Activated CD4-positive, alpha-beta T cell treated with anti-CD3 and anti-CD28 coated beads for 1 hour (primary cell): ENCODE measurements at places on chromosomes 5 and 9.

DNA sequence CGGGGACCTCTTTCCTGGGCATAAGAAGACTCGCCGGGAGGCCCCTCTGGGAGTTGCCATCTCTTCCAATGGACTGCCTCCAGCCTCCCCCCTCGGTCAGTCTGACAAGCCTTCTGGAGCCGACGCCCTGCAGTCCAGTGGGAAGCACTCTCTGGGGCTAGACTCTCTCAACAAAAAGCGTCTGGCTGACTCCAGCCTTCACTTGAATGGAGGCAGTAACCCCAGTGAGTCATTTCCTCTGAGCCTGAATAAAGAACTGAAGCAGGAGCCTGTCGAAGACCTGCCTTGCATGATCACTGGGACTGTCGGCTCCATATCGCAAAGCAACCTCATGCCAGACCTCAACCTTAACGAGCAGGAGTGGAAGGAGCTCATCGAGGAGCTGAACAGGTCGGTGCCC, 28.4 kb upstream of the LTC4S start:
- no peak for DNase-seq

DNA sequence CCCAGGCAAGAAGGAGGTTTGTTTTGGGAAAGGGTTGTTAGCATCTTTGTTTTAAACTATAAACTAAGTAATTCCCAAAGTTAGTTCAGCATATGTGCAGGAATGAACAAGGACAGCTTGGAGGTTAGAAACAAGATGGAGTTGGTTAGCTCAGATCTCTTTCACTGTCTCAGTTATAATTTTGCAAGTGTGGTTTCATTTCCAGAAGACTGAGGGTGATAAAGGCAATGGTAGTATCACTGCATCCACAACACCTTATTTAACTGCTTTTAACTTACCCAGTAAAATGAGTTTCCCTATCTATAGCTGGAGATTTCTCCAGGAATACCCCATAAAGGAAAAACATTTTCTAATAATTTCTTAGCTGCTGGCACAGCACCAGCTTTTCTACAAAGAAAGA, 152.7 kb downstream of the AOPEP start:
- no peak for DNase-seq

GRCh38 chr5:78293851-78294247, 649 bp downstream of the AP3B1 start:
- no peak for DNase-seq

DNA sequence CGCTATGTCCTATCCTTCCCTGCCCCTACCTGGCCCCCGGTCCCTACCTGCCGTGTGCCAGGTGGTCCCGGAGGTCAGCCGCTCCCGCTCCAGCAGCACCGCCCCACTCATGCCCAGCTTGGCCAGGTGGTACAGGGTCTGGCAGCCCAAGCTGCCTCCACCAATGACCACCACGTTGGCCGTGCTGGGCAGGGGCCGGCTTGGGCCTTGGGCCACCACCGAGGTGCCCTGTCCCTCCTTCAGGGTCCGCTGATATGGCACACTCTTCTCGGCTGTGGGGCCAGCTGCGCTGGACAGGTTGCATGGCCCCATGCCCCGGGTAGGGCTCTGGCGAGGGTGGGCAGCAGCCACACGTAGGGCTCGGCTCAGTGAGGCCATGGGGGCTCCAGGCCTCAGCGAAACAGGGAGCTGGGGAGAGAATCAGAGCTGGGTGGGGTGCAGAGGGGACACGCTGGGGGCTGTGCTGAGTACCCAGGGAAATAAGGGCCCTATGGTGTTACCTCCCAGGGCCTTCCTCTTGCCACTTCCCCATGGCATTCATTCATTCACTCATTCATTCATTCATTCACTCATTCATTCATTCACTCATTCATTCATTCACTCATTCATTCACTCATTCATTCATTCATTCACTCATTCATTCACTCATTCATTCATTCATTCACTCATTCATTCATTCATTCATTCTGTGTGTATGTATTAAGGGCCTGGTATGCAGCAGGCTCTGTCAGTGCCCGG, 4.2 kb downstream of the SARDH start:
- DNase-seq = no peak

DNA sequence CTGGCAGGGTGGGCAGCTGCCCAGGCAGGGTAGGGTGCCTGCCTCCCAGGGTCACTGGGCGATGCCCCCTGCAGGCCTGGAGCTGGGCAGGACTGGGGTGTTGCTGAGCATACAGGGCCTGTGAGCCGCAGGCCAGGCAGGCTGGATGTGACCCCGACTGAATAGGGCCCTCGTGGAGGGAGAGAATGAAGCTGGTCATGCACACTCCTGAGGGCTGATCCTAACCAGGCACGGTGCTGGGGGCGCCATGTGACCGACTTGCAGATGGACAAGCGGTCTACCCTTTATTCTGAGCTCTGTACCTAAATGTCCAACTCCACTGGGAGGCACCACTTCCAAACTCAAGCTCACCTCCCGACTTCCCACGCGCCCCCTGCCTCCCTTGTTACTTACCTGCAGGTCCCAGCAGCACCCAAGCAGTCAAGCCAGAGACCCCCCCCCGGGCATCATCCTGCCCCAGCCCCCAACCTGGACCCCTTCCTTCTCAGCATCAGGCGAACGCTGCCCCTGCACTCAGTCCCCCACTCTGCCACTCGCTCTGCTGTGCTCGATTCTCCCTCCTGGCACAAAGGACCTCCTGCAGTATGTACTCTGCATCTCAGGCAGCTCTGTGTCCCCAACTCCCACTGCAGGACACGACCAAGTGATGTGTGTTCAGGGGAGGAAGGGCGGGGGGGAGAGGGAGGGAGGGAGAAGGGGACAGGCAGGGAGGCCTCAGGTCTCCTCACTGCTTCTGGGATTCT, 76.8 kb upstream of the PHYKPL start:
- no peak for DNase-seq

DNA sequence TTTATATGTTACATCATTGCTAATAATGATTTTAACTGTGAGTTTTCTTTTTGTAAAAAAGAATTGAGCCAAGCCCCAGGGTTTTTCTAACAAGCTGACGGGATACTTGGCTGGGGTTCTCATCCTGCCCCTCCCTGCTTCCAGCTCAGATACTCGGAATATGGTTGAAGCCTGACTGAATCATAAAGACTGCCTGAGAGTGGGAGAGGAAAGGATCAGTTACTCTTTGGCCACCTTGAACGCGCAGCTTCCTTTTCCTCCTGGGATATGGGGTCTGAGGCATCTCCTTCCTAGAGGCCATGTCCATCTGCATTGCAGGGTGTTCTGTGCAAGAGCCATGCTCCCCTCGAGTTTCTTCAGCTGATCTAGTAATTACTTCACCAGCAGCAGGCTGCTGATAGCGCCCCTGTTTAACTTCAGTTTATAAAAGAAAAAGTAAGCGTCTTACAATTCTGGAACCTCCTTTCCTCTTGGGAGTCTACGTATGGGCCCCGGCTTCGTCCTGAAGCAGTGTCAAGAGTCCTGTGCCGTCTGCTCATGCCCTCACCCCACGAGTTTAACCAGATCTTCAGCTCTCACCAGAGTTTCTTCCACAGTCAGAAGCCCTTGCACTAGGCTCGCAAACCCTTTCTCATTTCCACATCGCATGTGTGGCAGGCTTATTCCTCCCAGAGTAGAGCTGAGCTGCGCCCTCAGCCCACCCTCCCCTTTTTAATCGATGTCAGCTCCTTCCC, 130.0 kb downstream of the MVB12B start:
- no peak for DNase-seq

DNA sequence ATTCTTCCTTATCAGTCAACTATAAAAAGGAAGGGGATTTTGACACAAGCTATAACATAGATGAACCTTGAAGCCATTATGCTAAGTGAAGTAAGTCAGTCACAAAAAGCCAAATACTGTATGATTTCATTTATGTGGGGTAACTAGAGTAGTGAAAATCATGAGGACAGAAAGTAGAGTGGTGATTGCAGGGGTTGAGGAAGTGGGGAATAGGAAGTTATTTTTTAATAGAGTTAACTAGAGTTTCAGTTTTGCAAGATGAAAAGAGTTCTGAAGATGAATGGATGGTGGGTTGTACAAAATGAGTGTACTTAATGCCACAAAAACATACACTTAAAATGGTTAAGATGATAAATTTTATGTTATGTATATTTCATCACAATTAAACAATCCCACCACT, 65.4 kb upstream of the FAM174A start:
- DNase-seq = no peak

GRCh38 chr5:118791926-118792734, 196.2 kb downstream of the DTWD2 start:
- DNase-seq = no peak

DNA sequence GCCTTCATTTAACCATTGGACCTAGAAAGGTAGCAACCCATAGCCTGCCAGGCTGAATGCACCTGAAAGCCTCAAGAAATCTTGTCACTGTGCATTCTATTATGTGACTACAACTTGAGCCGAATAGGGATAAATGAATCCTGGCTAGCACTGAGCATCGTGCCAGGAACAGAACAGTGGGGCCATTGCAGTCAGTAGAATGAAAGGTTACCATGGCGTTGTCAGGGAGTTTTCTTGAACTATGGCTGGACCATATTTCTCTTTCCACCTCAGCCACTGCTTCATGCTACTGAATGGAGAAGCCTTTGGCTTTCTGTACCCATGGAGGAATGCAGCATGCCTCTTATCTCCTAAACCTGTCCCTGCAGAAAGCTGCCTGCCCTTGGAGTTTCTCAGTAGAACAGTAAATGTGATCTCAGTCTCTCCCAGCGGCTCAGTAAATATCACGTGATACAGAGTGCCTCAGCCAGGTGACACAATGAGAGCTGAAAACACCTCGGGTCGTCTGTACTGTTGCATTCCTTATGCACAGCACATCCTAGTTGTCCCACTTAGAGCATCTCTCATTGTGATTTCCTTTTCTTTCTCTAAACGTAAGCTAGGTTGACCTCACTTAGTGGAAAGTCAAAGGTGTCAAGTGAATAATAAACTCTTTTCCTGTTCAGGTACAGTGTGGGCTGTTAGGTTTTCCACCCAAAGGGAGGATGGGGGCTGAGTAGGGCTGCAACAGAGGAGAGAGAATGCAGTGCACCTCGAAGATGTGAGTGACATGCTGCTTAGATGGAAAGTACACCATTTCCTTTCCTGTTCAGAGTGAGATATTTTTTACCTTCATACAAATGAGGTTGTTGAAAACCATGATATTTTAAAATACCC, 115.3 kb downstream of the MACIR start:
- no peak for DNase-seq

DNA sequence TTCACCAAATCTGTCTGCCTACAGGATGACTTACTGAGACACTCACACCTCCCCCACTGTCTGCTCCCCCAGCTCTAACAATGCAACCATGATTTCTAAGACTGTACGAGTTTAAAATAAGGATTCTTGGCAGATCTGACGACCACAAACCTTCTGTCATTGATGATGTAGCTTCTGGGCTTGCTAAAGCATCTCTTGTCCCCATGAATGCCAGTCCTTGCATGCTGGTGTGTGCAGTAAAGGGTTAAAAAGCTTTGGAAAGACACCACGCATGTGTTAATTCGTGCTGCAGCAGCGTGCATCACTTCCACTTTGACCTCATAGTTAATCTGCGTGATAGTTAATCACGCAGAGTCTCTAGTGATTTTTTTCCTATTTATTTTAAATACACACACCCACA, 411 bp upstream of the GABRG2 start:
- DNase-seq = no peak

GRCh38 chr9:27385606-27386322, 88.8 kb upstream of the EQTN start:
- no peak for DNase-seq

GRCh38 chr9:119934497-119934896, 565.3 kb upstream of the BRINP1 start:
- no peak for DNase-seq

DNA sequence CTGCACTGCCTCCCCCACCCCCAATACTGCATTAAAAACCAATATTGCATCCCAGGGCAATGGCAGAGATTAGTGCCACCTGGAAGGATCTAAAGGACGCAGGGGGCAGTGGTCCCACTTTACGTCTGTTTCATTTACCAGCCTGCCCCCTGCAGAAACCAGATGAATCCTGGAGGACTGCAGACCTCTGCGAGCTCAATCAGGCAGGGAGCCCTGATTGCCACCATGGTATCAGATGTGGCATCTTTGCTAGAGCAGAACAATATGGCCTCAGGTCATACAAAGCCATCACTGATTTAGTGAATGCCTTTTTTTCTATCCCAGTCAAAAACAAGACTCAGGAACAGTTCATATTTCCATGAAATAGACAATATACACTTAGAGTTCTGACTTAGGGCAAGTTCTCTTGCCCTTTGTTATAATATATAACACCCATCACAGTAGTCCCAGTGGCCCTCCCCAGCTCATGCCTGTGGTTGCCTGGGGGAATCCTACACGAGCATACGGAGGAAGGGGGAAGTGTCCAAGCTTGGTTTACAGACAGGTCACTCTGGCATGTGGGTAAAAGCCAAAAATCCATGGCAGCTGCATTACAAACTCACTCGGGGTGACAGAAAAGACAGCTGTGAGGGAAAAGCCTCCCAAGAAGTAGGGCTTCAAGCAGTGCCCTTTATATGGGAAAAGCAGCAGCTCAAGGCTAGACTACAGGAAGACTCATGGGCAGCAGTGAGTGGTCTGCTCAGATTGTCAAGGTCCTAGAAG, 85.1 kb downstream of the MED27 start:
- no peak for DNase-seq

DNA sequence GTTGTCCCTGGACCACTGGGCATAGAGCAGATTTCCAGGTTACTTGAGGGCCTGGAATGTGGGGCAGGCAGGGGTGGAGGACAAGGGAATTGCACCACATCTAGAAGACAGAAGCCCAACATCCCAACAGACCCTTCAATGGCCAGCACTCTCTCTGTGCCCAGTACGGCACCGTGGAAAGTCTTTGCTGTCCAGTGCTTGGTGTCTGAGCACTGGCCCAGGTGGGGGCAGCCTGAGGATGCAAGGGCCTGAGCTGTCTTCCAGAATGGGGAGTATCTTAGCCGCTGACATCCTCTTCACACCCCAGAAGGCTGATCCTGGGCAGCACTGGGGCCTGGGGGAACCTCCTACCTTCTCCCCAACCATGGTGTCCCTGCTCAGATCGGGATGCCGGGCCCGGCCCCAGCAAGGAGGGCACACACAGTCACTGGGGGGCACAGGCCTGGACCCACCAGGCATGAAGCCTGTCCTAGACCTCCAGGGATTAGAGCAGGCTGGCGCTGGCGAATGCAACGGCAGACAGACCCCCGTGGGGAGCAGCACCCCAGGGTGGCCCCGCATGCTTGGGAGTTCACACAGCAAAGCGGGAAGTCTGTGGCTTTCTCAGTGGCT, 40.6 kb upstream of the OLFM1 start:
- DNase-seq = no peak

DNA sequence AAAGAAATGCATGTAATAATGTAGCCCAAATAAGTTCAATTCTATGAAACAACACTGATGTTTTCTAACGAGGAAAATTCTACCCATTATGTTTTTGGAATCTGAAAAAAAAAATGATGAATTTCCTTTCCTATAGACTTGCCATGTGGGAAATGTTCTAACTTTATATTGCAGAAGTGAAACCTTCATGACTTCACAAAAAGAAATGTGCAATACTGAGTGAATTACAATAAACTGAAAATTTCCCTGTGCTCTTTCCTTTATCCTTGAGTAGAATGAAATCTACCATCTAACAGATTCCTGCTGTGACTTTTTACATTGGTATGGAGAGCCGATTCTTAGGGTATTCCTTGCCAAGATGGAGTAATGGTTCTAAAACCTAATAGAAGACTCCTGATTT, 1622.5 kb downstream of the MAT2B start:
- no peak for DNase-seq

GRCh38 chr5:137957948-137958347, 68.7 kb downstream of the PKD2L2 start:
- DNase-seq = no peak

GRCh38 chr5:160457252-160457651, 35.6 kb downstream of the PTTG1 start:
- DNase-seq = no peak

GRCh38 chr9:14312719-14313377, 1.1 kb downstream of the NFIB start:
- DNase-seq = no peak
